ENCODE measurements at places on chromosomes 2 and 18.

DNA sequence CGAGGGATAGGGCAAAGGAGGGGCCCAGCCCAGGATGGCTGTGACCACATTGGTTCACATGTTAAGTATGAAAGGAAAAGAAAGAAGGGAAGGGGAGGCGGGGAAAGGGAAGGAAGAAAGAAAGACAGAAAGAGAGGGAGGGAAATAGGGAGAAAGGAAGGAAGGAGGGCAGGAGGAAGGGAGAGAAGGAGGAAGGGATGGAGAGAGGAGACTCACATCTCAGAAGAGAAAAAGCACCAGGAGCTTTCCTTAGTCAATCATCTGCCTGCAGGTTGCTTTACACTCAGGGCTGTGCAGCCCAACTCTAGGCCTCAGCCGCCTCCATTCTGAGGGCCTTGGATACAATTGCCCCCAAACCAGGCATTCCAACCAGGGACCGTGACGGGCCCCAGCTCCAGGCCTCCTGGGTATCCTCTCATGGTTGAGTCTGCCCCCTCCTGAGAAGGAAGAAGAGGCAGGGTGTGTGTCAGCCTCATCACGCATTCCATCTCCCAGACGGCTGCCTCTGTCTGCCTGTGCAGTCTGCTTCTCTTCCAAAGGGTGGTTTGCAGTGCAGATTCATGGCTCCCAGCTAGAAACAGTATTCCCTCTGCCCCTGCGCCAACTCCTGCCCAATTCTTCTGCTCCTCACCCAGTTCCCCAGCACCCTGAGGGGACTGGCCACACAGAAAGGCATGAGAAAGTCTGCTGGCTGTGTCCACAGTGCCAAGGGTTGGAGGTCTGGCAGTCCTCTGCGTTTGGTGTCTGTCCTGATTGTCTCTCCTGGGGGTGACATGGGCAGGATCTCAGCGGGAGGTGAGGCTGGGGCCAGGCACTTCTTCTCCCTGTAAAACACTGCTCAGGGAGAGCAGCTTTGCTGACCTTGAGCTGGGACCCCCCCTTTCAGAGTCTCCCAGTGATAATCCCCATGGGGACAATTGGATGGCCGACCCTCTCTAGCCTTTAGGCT, 163.3 kb downstream of the SMAD7 start:
- no peak for DNase-seq

DNA sequence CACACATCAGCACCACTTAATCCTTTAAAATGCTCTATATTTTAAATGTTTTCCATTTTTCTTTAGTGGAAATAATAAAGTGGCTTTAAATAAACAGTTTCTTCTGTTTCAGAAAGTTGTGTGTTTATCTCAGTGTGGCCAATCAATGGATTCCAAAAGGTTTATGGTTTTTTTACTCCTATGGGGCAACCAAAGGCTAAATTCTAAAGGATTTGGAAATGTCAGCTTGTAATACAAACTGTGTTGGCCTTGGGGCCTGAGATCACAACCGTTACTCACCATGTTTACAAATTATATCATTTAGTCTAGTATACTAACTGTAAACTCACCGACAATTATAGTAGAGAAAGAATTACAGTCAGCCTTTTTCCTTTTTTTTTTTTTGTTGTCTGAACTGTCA, 827.2 kb downstream of the EPHA4 start:
- no peak for DNase-seq

DNA sequence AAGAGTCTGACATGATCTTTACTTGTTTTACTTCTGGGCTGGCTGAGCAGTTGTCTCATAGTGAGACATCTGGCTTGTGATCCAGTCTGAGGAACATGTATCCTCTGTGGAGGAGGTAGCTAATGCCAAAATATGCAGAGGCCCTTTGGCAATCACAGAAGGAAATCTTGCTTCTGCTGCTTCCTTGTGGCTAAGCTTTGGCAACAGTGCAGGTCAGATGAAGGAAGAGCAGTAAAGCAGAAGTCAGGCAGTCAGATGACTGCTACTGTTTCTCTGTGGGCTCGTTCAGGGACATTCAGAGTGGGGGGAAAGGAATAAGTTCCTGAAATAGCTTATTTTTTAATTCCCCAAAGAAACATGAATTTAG, 22.3 kb downstream of the DOK1 start:
- no peak for DNase-seq

DNA sequence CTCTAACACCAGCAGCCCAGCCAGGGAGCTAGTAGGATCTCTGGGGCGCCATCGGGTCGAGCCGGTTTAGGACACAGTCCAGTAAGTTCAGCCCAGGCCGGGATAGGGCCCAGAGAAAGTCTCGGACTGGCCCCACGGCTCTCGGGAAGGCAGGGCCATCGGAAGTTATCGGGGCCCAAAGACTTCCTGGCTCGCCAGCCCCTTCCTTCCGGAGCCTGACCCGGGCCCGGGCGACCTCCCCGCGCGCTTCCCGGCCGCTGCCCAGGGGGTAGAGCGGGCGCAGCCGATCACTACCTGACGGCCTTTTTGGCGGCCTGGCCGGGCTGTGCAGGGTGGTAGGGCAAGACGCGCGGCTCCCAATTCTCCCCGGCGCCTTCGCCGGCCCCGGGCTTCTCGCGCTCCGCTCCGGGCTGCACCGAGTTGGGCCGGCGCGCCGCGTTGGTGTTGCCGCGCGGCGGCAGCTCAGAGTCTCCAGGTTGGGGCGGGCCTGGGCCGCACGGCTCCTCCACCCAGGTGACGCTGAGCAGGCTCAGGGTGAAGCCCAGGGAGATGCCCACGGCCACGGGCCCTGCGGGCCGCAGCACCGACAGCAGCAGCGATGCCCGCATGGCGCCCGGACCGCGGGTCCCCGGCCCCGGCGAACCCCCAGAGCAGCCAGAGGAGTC, 546 bp downstream of the CHPF start:
- DNase-seq = no peak

DNA sequence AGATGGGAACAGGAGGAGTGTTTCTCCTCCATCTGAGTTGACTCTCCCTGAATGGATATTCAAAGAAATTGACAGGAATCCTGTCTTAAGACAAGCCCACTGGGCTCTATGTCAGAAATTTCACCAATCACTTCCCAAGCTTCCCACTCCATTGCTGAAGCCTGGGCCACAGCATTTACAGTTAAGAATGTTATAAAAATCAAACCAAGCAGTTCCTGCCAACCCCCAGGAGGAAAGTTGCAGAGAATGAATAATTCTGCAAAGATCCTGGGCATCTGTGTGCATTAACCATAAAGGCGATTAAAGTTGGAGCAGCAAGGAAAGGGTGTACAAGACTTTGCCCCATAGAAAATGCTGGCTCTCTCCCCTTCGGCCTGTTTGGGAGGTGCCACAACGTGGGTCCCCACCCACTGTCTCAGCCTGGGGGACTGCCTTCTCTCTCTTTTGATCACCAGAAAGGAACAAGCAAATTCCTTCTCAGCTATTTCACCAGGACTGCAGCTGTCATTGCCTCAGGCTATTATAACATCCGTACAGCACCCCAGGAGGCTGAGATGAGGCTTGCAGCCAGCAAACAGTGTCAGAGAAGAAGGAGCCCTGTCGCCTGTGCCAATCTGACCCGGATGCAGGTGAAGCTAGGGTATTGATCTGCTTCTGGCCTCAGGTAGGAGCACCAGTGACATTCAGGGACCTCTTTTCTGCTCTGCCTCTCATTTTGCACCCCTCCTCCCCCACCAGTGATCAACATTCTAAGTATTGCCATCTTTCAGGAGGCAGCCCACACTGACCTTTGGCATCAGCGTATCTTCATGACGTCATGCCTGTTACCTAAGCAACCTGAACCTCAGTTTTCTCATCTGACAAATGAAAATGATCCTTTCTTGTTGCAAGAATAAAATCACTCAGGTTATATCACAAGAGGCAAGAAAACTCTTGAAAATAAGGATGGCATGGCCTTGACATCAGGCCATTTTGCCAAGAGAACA, 219.0 kb downstream of the SH3BP4 start:
- DNase-seq = no peak

DNA sequence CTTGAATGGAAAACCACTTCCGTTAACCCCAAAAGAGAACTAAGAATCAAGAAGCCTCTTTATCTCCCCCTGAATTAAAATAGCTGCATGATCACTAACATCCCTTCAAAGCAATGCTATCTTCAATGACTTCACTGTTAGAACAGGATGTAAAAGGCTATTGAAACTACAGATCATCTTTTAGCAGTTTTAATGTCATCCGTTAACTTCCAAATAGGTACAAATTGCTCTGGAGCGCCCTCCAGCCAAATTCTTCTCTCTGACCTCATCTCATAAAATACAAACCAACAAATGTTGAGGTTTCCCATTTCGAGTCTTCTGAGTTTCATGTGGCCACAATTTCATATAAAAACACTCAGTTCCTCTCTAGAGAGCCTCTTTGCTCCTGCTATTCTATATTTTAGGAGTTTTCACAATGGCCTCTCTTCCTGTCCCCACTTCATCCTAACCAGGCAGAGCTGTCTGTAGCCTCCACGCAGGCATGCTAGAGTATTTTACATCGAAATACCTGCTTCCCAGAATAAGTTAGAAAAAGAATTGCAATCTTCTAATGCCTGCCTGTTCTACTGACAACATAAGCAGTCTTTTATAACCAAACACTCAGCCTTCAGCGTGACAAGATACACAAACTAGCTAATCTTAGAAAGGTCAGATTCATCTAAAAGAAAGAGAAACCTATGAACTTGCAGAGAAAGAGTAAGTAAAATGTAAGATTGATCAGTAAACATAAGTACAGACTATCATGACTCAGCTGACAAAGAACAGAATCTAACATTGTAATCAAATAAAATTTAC, 37.9 kb downstream of the B4GALT6 start:
- DNase-seq = no peak

- no peak for DNase-seq
Observed at GRCh38 chr2:159895258-159896065, 97.5 kb upstream of the CD302 start.

Data from stimulated activated CD8-positive, alpha-beta memory T cell treated with anti-CD3 and anti-CD28 coated beads, Interleukin-4, amount 100 ng/mL, for 1 hour (primary cell).